ENCODE measurements at places on chromosomes 13 and 19.

DNA sequence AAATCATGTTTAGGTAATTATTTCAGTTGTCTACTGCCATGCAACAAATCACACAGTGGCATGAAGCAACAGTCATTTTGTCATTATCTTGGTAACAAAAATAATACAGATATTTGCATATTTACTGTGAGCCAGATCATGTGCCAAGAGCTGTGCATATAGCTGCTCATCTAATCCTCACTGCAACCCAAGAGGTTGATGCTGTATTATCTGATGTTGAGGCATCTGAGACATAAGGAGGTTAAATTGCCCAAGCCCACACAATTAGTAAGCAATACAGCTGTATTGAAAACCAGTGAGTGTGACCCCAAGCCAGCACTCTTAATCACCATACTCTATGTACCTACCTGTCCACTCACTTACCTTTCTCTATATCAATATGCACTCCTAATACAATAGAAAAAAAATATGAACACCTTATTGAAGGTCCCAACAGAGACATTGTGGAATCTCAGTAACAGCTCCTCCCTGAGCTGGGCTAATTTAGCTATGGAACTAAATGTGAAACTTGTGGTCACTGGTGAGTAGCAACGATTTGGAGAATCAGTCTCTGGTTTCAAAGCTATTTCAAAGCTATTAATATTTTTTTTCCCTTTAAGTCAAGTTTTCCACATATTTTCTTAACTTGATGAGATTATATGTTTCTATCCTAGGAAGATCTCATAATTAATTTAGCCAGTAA, 185.2 kb downstream of the KLF12 start:
- no peak for DNase-seq

DNA sequence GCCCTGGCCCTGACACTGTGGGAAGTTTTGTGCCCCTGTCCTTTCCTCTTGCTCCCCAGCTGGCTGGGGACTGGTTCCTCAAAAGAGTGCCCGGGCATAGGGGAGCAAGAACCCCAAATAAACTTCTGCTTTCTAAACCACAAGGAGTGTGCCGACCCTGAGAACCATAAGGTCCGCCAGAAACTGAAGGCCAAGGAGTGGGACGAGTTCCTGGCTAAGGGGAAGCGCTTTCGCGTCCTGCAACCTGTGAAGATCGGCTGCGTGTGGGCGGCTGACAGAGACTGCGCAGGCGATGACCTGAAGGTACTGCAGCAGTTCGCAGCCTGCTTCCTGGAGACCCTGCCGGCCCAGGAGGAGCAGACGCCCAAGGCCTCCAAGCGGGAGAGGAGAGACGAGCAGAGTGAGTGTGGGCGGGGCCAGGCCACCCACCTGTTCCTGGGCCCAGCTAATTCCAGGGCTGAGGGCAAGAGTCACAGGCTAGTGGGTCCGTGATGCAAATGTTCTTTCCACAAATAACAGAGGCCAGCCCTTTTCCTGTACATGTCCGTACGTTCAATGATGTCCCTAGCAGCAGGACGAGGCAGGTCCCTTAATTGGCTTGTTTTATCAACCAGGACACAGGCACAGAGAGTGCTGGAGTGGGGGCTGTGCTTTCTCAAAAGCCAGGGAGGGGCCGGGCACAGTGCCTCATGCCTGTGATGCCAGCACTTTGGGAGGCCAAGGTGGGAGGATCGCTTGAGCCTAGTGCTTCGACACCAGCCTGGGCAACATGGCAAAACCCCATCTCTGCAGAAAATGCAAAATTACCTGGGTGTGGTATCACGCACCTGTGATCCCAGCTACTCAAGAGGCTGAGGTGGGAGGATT, 25.6 kb downstream of the UBXN6 start:
- no peak for DNase-seq

GRCh38 chr13:76886005-76886291, 257 bp downstream of the KCTD12 start:
- DNase-seq = no peak

DNA sequence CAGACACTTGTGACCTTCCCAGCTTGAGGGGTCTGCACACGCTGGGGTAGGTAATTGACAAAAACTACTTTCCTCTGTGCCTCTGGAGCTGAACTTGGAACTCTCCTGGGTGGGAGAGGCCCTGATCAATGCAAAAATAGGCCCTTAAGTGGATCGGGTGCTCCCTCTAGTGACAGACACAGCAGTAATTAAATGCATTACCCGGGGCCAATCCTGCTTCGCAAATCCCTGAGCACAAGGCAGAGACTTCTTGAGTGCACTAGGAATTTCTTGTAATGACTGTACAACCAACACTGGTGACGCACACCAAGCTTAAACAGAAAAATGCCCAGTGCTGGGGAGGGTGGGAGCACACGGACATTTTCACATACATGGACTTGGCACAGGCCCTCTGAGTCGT, 10.6 kb upstream of the UBE2S start:
- peak; percentile 88 for DNase-seq

- no peak for DNase-seq
Measured at GRCh38 chr19:55275851-55276719, 3.8 kb downstream of the HSPBP1 start.

GRCh38 chr13:20487927-20488326, 37.7 kb downstream of the CRYL1 start:
- no peak for DNase-seq
